ENCODE measurements at places on chromosomes 2 and 18.

DNA sequence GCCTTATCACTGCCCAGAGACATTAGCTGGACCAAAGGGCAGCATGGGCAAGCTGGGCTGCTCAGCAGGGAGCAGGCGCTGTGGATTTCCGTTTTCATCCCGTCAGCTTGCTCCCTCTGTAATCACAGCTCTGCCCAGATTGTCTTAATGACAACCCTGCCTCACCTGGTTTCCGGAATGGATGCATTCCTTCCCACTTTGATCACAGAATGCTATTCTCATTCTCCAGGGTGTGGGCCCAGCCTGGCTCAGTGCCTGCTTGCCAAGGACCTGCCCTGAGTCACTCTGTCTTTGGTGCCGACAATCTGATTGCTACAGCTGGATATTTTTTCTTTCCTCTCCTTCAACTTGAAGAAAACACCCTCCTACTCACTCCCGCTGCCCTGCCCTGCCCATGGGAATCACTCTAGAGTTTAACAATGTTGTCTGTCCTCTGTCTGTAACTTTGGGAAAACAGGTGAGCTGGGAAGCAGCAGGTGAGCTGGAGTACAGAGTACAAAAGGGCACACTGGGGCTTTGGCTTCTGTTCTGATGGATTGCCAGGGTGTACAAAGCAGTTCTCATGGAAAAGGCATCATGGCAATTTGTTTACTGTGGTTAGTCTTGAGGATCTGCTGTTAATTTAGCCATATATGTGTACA is 27.2 kb upstream of the FAM136A start:
- DNase-seq, result no peak

DNA sequence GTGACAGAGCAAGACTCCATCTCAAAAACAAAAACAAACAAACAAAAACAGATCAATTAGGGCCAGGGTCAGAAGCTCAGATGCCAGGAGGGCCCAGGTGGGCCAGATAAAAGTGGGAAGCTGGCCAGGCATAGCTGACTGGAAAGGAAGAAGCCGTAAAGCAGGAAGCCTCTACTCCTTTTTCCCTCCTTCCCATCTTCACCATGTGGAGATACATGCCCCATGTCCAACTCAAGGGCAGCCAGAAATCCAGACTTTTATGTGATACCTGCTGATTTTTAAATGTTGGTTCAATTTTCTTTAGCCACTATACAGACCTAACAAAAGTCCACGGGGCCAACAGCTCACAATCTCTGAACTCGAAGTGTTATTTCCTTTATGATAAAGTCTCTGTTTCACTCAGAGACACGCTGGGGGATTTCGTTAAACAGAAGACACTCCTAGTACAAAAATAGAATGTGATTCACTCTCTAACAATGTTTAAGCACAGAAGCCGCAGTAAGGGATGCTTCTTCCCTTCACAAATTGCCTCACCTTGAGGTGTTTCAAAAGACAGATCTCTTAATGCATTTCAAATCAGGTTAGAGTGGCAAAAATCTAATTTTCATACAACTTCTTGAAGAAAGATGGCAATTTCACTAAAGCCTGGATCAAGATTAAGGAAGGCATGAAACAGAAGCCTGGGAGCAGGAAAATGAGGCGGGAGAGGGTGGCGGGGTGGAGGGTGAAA is 14.0 kb downstream of the TMEM247 start:
- no peak for DNase-seq

DNA sequence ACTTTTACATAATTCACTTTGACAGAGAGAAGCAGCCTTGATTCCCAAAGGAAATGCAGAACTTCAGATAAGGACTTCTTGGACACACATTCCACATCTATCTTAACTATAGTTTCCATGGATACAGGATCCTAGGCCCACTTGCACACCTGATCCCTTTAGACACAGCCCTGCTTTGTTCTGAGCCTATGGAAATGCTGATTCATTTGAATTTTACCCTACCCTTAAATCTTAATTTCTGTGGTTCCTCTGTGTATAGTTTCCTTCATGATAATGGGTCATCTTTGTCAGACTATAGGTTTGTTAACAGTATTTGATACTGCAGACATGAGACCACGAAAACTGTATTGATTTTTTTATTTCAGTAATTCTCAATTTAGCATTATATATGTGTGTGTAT is 77.4 kb downstream of the ACTR3 start:
- no peak for DNase-seq

DNA sequence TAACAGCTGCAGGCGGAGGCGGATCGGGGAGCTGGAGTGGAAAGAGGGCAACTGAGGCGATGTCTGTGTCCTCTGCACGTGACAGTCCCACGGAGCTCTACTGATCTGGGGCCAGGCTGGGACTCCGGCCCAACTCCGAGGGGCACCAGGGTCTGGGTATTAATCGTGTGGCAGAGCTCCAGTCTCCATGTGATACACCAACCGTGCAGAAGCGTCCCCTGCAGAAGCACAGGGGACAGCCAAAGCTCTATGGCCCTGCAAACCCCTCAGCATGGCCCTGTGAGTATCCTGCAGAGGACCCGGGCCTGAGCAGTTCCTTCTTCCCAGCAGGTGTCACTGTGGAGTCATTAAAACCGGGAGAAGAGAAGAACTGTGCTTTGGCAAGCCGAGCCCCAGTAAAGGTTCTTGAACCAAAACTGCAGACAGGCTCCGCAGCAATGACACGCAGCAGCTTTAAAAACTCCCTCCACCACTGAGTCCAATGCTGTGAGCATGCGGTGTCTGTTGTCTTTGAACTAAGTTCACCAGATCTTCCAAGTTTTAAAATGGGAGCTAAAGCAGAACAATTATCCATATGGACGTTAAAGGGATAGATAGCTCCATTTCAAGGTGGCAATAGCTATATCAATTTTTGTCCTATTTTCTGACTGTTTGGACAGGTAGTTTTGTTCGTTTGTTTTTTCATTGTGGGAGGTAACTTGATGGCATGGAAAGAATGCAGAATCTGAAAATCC is 79.4 kb downstream of the TMEM182 start:
- DNase-seq, result peak; percentile 19

- DNase-seq, result no peak
Observed at GRCh38 chr2:151193576-151193975, 68.1 kb downstream of the RBM43 start.

DNA sequence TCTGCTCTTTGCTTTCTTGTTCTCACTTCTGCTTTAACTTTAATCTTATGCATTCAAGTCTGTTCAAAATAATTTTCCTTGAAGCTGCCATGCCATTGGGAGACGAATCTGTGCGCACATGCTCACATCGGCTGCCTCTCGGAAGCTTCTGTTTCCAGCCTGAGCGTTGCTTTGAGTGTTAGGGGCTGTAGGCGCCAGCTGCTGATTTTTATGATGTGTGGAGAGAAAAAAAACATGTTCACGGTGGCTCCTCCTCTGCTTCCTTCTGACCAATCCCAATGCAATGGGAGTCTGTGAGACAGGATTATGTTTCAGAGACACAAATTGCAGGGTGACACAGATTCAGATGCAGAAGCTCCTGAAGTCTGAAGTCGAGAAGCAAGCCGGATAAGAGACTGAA is at the start of gene MC4R:
TSS of gene MC4R (minus strand) at position 180 of the 400 bp plus-strand sequence. CDS start 426 bp downstream, outside the sequence.
- no peak for DNase-seq

- DNase-seq, result no peak
Observed at GRCh38 chr2:189536830-189537229, 43.8 kb downstream of the SLC40A1 start.

- DNase-seq, result no peak
Observed at GRCh38 chr2:18623782-18624181, 34.4 kb upstream of the NT5C1B start.

GRCh38 chr2:217798191-217798590 is 204.6 kb downstream of the TNS1 start:
- no peak for DNase-seq

- DNase-seq, result no peak
Observed at GRCh38 chr2:144505245-144505831, 14.6 kb downstream of the ZEB2 start.
